Suppressor macrophage treated with lipopolysaccharide for 4 hours (primary cell): ENCODE measurements at places on chromosomes 5 and 9.
A peak's percentile ranks its signal among the peaks of the same experiment; 100 is the strongest.

DNA sequence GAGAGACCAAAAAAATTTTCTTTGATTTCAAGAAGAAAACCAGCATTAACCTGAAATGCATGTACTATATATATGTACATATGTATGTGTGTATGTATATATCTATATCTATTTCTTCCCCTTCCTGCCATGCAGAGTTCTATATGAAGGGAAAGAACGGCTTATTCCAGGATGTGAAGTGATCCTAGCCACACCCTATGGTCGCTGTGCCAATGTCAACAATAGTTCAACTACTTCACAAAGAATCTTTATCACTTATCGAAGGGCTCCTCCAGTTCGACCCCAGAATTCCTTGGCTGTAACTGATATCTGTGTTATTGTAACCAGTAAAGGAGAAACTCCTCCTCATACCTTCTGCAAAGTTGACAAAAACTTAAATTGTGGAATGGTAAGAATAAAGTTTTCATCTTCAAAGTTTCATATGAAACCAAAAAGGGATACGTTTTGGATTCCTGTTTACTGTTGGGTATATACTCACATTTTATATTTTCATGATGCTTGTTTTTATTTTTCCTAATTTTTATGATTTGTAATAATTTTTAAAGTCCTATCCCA, 56.2 kb downstream of the DENND4C start:
- DNase-seq: no peak

DNA sequence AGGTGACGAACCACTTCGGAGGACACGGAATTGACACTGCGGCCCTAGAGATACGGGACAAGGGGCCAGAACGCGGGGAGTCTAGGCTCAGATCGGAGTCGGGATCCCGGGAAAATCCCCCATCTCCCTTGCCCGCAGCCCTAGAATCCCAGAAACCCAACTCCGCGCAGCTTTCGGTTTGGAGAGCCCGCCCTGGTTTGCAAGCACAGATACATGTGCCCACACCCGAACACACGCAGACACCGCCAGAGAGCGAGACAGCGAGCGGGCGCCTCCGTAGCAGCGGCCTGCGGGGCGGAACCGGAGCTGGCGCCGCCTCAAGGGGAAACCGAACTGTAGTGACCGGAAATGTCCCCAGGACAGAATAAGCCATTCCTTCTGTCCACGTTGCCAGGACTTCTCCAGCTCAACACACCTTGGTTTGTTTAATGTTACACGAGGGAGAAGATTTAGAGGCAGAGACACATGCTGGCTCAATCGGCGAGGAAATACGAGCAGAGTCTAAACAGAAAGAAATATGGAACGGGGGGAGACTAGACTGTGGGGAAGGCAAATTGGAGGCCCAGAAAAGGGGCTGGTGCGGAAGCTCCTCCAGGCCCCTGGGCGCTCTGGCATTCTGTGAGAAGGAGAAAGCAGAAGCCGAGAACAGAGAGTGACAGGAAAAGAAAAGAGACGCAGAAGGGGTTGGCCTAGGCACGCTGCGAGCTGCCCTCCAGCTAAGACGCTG, 2.9 kb upstream of the PAX5 start:
- peak; percentile 58 for DNase-seq

GRCh38 chr9:136527721-136528710, 17.8 kb downstream of the NOTCH1 start:
- DNase-seq: no peak

DNA sequence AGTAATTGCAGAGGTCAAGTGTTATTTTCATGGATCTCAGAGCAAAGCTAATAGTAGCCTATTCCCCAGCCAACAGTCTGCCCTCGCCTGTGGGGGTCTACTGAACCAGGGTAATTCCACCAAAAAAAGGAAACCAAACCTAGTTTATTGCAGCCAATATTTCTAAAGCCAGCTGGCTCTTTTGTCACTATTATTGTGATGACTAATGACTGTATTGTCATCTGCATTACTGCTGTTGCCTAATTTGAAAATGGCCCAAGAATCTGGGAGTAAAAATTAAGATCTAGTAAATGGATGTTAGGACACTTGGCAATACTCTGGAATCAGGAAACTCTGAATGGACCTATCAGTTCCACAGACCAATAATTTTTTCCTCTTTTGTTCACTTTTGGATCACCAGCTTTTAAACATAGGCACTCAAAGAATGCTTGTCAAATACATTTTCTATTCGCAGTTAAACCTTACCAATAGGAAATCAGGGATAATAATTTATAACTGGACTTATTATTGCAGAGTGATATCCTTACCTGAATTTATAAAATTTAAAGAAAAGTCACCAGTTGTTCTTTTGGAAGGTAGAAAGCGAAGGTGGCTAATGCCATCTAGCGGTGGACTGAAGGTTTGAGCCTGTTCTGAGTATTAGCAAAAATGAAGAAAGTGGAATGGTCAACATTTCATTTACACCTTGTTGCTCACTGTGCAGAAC, 69.2 kb downstream of the SYK start:
- peak; percentile 82 for DNase-seq

DNA sequence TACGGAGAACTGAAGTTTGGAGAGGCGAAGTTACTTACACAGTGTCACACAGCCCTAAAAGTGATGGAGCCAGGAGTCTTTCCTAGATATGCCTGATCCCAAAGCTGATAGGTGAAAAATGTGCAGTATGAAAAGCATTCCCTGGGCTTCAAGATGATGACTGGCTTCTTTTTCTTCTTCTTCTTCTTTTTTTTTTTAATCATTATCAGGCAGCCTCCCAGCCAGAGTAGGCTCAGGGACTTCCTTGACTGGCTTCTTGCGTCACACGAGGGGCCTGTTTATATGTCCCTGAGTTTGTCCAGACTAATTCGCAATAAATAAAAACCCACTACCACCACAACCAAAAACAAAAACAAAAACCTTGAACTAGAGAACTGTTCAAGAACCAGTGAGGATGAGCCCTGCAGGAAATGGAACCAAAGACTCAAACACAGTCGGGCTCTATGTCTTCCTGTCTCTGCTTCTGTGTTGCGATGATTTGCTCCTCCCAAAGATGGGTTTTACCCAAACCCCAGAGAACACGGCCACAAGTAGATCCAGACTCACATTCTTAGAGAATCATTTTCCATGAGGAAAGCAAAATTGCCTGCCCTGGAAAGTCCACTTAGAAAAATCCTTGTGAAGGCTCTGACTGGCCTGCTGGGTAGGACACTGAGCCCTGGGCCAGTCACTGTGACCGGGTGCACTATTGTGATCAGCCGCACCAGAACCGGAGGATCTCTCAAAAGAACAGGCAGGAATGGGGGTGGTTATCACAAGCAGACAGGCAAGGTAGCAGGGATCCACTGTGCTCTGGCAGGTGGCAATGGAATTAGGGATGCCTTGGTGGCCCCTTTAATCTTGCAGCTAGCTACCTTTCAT, 38.0 kb upstream of the ADAM19 start:
- DNase-seq: peak; percentile 60

DNA sequence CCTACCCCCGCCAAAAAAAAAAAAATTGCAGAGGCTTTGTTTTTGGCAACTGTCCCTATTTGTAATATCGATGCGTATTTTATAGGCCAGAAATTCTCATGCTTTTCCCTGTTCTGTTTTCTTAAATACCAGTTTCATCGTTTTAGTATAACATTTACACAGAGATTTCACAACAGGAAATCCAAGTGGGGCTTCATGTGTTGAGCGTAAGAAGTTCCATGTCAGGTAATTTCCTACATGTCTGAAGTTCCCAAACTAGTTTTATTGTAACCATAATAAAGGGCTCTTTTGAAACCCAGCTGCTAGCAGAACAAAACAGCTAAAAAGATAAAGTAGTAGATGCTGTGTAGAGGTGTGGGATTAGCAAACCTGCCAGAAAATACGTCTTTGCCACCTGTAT, 4.2 kb downstream of the SMC5 start:
- peak; percentile 7 for DNase-seq

DNA sequence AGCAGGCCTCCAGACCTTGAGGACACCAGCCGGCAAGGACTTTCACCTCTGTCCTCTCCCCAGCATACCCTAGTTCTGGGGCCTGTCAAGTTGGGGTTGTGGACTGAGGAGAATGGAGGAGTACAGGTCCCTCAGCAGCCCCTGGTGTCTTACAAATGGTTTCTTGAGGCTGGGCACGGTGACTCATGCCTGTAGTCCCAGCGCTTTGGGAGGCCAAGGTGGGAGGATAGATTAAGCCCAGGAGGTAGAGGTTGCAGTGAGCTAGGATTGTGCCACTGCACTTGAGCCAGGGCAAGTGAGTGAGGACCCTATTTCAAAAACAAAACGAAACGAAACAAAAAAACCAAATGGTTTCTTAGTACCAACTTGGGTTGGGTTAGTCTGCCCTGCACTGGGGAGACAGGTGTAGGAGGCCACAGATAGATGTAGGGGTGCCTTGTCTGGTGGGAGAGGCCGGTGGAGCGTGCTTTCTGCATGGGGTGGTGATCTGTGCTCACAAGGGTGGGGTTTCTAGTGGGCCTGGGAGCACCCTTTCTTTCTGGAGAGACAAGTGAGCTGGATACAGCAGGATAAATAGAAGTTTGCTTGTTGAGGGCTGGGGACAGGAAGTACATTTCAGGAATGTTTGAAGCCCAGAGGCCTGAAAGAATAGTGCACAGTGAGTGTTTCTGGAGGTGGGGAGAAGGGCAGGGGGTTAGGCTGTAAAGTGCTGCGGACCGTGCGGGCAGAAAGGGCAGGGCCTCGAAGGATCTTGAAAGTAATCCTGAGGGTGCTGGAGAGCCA, 37.7 kb upstream of the PSD2 start:
- no peak for DNase-seq

- DNase-seq: no peak
Measured at GRCh38 chr5:117065161-117065560, 490.5 kb upstream of the SEMA6A start.

DNA sequence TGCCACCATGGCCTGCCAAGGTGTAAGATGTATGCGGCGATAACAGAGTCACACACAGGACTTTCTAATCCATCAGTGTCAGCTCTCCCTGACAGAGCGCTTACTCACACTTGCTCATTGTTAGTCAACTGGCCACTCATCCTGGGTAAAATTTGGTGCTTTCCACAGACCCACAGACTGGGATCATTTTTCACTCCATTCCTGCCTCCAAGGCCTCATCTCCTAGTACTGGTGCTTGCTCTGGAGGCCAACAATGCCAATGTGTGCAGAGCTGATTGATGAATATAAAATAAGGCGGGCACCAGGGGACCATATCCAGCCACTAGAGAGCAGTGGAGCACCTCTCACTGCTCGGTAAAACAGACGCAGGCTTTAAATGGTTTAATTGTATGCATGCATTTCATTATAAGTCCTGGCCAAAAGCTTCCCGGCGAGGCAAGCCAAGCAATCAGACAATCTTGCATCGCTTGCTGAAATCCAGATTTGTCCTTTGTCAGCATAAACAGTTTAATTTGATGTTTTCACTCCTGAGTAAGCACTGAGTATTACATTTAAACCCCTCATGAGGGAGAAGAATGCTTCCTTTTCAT, 22.3 kb downstream of the PSMB7 start:
- peak; percentile 83 for DNase-seq

DNA sequence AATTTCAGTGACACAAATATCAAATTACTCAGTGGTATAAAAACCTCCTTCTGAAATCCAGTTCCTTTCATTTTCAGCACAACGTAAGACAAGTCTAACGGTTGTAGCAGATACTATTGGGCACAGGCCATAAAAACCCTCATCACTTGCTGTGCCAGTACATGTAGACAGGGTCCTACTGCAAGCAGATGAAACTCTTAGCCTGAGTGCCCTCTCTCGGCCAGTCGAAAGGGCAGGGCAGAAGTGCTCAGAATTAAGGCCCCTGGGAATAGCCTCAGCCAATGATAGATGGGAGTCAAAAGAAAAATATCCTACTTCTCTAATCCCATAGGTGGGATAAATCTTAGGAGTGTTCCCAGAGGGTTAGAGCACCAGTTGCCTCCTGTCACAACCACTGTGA, 168.5 kb upstream of the FER start:
- DNase-seq: no peak

DNA sequence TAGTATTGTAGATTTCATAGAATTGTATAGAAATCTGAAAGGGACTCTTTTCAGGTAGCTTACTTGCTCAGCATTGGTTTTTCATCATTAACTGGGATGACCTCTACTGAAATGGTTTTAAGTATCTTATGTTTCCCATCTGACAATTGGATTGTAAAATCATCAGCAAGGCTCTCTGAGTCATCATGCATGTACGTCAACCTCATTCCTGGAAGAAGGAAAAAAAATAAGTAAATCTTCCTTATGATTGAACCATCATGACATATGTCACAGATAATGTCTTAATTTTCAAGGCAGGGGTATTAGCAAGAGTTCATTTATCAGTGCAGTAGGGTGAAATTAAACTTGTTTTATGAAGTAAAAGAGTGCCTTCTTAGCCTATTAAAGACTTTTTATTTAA, 74.9 kb upstream of the CER1 start:
- DNase-seq: no peak

DNA sequence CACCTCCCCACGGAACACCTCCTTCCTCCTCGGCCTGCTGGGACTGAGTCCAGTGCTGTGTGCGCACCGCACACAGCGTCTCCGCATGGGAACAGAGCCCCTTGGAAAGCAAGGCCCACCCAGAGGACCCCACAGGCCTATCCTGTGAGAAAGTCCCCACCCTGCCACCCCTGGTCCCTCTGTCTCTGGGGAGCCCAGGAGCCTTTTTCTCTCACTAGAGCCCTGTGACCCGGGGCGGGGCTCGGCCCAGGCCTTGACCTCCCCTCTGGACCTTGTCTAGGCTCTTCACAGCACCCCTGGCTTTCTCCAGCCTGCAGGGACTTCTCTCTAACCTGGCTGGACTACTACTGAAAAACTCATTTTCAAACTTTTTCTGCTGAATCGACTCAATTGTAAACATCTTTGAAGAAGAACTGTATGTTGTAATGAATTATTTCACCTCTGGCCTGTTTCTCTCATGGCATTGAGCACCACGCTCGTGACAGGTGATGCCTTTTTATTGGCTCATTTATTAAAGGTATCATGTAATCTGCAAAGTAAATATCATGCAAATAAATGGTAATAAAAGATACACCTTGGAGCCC, 89.2 kb downstream of the IRX1 start:
- DNase-seq: no peak

GRCh38 chr5:107955321-107955720, 284.6 kb upstream of the EFNA5 start:
- no peak for DNase-seq

DNA sequence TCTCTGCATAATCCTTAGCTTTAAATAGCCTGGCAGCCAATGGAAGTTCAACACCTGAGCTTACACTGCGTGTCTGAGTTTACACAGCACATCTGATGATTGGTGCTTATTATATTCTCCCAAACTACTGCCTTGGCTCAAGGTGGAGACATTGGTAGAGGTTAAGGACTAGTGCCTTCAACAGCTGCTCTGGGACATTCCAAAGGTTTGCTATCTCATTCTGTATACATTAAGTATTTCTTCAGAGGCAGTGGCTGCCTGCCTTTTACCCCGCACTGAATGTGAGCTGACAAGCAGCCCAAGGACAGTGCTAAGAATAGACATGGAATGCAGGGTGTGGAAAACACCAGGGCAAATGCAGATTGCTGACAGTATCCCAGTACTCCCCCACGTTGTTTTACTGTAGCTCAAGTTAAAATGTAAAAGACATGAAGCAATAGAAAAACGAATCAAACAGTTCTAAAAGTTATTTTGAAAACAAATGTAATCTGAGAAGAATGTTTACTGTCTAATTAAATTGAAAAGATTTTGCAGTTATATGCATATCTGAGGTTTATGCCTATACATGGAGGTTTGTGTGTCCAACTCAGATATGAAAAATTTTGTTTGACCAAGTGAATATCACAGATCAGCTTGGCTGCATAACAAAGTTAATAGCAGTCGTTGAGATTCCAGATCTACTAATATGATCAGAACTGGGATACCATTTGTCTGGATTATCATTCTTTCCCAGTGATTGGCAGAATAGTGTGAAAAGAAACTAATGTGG, 1.8 kb downstream of the HSPB3 start:
- DNase-seq: no peak
